Endothelial cell (in vitro differentiated cells): ENCODE measurements at places on chromosomes 6 and 20. TPM values are rescaled to one million over a fixed set of nuclear protein-coding genes. Genes with fewer than 3 reads are reported as not detected.

Gene PSMB9
- total RNA-seq = not detected

Gene NRSN1
- total RNA-seq = not detected

Gene TSPO2
- not detected for total RNA-seq

Gene GPX5
- total RNA-seq = not detected

Gene PRL
- total RNA-seq = not detected

Gene PGC
- not detected for total RNA-seq

Gene TMX4
- total RNA-seq = 19.1 TPM
